ENCODE measurements at places on chromosomes 7 and 10.

DNA sequence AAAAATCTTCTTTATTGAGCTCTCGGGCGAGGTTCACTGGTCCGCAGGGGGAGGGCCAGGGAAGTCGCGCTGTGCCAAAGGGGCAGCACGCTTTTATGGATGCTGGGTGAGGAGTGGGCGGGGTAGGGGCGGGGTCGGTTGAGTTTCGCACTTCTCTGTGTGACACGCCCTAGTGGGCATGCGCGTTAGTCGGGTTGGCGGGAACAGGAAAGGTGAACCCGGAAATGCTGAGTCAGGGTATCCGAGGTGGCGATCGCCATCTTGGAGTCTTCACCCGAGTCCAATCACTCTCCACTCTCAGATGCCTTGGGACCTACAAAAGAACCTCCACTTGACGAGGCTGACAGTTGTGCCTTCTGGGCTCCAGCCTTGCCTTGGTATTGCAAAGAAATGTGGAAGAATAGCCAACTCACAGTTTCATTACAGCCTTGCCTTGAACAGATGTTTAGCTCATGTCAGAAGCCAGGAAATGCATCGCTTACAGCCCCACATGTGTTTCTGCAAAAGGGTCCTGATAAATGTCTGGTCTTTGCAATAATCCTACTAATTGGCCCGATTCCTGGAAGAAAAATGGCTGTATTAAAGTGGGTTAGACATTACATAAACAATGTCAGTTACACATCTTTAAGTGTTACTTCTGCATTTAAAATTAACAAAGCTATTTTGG lies 64.1 kb downstream of the AHR start:
- DNase-seq: no peak

DNA sequence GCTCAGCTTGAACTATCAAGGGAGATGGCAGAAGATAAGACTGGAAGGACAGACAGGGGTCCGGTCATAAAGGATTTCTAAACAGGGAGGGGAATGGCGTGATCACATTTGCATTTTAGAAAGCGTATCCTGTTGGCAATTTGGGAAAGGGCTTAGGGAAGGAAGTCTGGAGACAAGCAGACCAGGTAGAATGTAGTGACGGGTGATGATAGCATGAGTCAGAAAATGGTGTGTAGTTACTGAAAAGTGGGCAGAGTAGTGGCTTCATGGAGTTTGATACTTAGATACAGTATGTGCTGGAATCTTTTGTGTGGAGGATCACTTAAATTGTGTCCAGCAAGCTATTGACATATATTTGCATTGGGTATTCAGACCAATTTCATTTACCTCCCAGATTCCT lies 61.2 kb downstream of the LRGUK start:
- DNase-seq: no peak

DNA sequence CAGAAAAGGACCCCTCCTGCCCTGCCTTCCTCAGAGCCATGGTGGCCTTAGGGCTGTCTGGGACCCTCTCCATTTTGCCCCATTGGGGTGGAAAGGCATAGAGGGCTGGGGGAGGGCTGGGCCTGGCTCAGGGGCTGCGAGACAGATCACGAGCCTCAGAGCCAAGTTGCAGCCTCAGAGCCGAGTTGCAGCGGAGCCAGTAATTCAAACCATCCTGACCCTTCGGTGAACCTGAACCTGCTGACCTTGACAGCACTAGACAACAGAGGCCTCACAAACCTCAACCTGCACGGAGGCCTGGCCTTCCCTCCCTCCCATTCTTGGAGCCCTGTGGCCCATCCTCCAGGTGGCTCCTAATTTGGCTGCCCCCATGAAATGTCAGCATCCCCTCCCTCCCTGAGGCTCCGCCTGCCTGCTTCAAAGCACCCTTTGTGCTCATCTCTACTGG lies 45.4 kb downstream of the PAX2 start:
- no peak for DNase-seq

GRCh38 chr10:129949891-129950291 lies 14.2 kb downstream of the EBF3 start:
- DNase-seq: no peak

GRCh38 chr7:128006550-128007302 lies 24.5 kb downstream of the LRRC4 start:
- DNase-seq: no peak

DNA sequence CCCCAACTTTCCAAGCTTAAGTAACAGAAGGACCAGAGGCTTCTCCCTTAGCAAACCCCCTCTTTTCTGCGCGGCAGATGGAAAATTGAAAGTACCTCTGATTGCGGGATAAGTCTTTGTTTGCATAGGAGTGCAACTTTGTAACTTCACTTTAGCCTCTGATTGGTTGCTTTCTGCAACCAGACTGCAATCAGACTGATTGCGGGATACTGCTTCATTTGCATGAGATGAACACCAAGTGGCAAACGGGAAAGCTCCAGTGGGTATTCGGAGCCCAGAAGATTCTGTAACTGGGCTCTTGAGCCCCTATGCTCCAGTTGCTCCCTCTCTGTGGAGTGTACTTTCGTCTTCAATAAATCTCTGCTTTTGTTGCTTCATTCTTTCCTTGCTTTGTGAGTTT lies 260.6 kb downstream of the BAMBI start:
- no peak for DNase-seq

DNA sequence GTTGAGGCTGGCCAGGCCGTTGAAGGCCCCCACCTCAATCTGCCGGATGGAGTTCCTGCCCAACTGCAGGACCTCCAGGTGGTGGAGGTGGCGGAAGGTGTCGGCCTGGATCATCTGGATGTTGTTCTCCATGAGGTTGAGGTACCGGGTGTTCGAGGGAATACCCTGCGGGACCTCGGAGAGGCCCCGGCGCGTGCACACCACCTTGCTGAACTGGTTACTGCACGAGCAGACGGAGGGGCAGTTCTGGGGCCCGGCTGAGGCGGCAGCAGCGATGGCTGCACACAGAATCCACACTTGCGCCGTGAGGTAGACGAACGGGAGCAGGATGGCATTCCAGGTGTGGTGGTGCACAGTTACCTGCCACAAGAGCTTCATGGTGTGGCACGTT lies 979 bp downstream of the LRRC4 start:
- no peak for DNase-seq

Data from astrocyte of the hippocampus (primary cell).